ENCODE measurements at places on chromosomes 7 and 10.

DNA sequence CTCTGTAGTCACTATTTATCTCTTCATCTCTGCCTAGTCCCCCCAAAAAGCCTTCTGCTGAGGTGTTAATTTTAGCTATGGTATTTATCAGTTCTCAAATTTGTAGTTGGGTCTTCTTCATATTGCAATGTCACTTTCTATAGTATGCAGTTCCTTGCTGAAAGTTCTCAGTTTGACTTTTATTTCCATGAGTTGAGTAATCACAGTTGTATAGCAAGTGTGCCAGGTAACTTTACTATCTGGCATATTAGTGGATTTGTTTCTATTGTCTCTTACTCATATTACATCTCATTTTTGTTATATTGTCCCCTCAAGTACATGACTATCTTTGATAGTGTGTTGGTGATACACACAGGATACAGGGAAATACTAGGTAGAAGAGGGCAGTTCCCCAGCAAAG is 152.8 kb downstream of the CUBN start:
- no peak for DNase-seq

GRCh38 chr7:135560631-135561030 is 2.9 kb downstream of the NUP205 start:
- DNase-seq, result no peak

GRCh38 chr10:122326385-122326784 is 48.1 kb upstream of the PLEKHA1 start:
- no peak for DNase-seq

DNA sequence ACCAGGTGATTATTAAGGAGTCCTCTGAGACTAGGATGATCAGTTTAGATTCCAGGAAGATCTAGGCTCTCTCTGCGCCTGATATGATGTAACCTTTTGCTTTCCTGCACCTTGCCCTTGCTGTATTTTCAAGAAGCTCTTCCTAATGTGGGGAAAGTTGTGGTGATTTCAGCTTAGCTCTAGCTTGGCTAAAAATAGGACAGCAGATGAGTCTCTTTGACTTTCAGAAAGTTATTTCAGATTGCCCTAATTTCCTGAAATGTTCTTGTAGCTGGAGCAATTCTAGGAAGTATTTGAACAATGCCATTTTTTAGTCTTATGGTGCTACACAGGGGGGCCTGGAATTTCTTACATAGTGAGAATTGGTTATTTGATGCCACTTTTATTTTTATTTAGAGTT is 3.8 kb downstream of the LCOR start:
- DNase-seq, result no peak

DNA sequence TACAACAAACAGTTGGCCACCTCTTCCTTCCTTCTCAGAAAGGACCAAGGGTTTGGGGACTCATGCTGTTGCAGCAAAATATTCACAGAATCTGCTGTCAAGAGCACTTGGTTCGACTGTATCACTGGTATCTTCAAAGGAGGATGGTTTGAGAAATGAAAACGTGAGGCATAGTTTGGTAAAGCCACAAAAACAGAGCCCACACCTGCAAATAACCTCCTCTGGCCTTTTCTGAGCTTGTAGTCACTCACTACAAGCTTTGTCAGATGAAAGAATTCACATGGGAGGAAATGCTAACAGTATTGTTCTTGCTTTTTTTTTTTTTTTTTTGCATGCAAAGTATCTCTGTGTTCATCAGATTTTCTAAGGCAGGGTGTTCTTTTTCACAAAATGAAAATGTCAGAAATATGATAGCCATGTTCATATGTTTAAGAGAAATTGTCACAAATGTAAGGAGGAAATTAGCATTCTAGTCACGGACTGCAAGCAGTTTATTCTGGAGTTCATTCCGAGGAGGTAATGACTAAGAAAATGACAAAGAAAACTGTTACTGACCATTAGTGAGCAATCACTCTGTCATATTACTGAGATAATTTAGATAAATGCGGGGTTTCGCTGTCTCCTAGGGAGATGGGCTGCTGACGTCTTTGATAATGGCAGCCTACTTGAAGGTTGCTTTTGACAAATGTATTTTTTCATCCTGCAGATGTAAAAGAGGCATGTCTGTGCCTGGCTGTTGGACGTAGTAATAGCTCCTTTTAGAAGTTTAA is 117.8 kb upstream of the MYO3A start:
- no peak for DNase-seq

DNA sequence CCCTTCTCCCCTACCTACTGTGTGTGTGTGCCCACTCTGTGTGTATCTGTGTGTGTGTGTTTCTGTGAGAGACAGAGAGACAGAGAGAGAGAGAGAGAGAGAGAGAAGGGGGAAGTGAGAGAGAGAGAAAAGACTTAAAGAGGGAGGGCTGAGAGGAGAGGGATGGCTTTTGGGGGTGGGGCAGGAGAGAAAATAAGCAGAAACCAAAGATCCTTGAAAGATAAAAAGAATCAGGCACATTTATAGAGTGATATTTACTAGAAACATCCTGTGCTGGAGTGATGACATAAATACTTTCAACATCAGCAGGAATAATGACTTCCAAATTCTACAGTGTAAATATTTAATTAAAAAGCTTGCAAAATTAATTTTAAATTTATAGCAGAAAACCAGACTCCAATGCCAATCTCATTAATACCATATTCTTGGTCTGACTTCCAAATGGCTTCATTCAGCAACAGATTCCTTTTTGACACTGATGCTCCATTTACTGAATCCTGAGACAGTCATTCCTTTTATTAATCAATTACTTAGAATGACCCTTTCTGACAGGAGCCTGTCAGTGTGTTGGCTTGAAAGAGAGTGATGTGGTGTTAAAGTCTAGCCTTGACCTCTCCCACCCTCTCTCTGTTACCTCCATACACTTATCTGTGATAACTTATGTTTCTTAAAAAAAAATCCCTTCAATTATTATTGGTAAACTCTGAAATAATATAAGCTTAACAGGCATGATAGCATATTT is 41.7 kb upstream of the WNT2 start:
- no peak for DNase-seq

DNA sequence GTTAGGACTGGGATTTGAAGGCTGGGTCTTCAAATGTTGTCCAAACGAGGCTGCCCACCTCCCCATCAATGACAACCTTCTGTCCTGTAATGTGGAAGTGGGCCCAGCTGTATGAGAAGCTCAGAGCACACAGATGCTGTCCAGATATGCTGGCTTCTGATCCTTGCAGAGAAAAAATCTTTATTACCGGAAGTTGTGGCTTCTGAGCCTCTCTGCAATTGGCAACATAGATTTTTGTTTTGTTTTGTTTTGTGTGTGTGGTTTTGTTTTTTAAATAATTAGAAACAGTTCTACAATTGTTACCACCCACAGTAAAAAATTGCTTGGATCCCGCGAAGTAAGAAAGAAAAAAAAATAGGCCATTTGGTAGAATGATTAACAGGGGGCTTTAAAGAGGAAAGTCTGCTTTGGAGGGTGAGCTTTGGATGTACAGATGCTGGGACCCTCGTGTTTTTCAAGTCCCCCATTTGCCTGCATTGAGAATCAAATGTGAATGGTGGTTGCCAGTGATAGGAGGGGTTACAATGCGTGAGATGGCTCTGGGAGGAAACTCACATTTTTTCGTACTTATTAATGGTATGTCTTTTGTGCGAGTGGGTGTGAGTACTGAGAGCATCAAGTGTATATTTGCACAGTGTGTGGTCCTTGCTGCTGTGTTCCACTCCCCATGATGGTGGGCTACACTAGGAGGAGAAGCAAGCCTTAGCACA is 153.2 kb downstream of the TCF7L2 start:
- no peak for DNase-seq

GRCh38 chr10:865257-865656 is 66.2 kb downstream of the LARP4B start:
- no peak for DNase-seq

DNA sequence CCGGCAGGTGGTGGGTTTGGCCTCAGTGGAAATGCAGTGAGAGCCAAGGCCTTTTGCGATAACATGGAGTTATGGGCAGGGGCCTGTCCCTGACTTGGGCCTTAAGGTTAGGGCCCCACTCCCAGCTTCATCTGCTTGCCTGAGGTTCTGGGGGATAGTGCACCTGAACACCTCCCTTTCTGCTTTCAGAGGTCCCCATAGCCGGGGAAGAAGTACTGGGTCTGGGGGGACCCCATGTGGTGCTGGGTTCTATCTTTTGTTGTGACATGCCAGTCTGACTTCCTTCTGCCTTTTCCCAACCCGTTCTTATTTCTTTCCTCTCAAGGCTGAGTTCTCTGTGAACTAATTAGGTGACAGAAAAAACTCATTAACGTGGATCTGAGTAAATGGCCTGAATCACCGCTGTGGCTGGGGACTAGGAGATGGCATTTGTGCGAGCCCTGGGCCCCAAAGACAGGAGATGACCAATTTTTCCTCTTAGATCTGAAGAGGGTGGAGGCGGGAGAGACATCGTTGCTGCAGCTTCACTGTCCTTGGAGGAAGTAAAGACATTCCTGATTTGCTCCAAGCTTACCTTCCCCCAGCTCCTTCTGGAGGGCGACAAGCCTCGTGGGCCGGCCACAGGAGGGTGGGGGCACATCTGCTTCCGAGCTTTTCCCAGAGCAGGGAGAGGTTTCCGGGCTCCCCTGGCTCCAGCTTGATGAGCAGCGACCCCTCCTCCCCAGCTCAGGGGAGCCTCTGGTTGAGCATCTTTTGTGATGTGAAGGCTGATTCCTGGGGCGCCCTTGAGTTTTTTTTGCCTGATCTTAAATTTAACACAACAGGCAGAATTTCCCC is 2.0 kb downstream of the AGAP3 start:
- no peak for DNase-seq

DNA sequence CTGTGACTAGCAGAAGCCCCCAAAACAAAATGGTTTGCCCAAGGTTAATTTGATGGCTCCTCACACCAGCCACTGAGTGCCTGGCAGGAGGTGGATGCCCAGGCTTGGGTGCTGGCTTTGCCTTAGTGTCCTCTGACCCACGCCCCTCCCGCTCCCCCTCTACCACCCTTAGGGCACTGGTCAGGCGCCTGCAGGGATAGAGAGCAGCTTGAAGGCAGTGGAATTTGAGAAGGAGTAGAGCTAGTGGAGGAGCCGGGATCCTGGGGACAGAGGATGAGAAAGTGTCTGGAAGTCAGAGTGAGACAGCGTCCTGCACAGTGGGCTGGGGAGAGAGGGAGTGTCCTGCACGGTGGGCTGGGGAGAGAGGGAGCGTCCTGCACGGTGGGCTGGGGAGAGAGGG is 139.4 kb downstream of the DNAJB6 start:
- DNase-seq, result no peak

- DNase-seq, result no peak
Measured at GRCh38 chr10:60707841-60708240, 70.4 kb upstream of the CDK1 start.

DNA sequence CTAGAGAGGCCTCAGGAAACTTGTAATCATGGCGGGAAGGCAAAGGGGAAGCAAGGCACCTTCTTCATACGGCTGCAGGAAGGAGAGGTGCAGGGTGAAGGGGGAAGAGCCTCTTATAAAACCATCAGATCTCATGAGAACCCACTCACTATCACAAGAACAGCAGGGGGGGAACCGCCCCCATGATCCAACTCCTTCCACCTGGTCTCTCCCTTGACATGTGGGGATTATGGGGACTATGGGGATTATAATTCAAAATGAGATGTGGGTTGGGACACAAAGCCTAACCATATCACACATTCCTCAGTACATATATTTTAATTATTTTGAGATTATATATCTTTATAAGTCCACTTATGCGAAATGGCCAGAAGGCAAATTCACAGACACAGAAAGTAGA is 8.9 kb downstream of the HK1 start:
- DNase-seq, result no peak

DNA sequence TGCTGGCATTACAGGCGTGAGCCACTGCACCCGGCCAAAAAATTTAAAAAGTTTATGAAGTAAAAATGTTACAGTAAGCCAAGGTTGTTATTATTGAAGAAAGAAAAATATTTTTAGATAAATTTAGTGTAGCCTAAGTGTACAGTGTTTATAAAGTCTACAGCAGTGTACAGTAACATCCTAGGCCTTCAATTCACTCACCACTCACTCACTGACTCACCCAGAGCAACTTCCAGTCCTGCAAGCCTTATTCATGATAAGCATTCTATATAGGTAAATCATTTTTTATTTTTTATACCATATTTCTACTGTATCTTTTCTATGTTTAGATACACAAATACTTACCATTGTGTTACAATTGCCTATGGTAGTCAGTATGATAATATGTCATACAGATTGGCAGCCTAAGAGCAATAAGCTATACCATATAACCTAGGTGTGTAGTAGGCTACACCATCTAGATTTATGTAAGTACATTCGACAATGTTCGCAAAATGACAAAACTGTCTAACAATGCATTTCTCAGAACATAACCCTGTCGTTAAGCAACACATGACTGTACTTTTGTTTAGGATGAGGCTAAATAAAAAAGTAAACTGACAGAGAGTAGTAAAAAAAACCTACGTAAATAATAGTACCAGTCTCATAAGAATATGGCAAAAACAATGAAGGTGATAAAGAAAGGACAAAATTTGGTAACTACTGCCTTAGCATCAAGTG is 77.8 kb upstream of the FAM133B start:
- no peak for DNase-seq

- DNase-seq, result no peak
Measured at GRCh38 chr7:131511774-131512535, 44.5 kb downstream of the PODXL start.

- DNase-seq, result peak; percentile 26
Measured at GRCh38 chr10:24723386-24723787, 300 bp downstream of the ARHGAP21 start.

DNA sequence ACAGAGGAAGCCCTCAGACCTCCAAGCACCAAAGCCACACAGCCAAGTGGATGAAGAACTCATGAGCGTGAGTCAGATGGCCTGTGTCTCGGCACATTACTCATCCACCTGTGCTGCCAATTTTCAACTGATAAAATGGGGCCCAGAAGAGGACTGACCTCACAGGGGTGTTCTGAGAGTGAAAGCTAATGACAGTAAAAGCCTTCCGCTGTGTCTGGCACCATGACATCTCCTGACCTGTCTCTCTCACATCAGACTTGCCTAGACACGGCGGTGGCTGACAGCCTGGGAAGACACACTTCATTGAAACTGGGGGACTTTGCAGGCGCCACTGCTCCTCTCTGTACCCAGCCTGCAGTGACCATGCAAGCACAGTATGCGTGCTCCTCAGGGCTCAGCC is 8.3 kb upstream of the SLC18A3 start:
- peak; percentile 6 for DNase-seq

DNA sequence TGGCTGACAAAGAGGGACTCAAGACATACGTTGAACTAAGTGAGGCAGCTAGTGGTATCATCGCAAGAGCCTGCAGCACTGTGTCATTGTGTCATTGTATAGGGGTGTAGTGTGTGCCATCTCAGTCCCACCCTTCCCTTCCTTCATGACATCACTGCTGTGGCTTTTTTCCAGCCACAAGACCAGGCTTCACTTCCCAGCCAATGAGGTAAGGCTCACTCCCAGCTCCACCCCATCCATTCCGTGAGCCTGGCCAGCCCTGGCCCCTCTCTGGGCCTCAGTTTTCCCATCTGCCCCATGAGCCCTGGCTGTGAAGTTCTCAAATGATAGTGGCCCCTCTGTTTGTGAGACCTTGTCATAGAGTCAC is 134.3 kb upstream of the ZMIZ1 start:
- DNase-seq, result no peak

Measured in stimulated activated CD4-positive, alpha-beta T cell treated with anti-CD3 and anti-CD28 coated beads, Interleukin-2, amount 100 ng/mL, for 24 hours (primary cell).